ENCODE measurements at places on chromosomes 7 and 10. TPM values are rescaled to one million over a fixed set of nuclear protein-coding genes. Genes with fewer than 3 reads are reported as not detected.

The FRMPD2 gene
- not detected for total RNA-seq

The AKR1D1 gene
- not detected for total RNA-seq

The HOXA3 gene
- 10.2 TPM for total RNA-seq

The HHEX gene
- 14.7 TPM for total RNA-seq

The SH2D4B gene
- 0.03 TPM for total RNA-seq

The OPN1SW gene
- not detected for total RNA-seq

The UTF1 gene
- total RNA-seq, result not detected

The EVX1 gene
- not detected for total RNA-seq

The TDRD1 gene
- not detected for total RNA-seq

The BLOC1S2 gene
- 116 TPM for total RNA-seq

The SRGN gene
- total RNA-seq, result 61.5 TPM

The VWDE gene
- total RNA-seq, result 0.63 TPM

The OR13A1 gene
- not detected for total RNA-seq

The CHAT gene
- total RNA-seq, result not detected

The WEE2 gene
- 0.03 TPM for total RNA-seq

The ITGA8 gene
- not detected for total RNA-seq

The AOAH gene
- not detected for total RNA-seq

The SSC4D gene
- 0.92 TPM for total RNA-seq

The GALNT17 gene
- not detected for total RNA-seq

The TRIL gene
- not detected for total RNA-seq

The PIP gene
- total RNA-seq, result 0.18 TPM

The DDX56 gene
- 110 TPM for total RNA-seq

The SLC35G1 gene
- 8.8 TPM for total RNA-seq

The PRTFDC1 gene
- 17.2 TPM for total RNA-seq

The UPK3BL2 gene
- 3.8 TPM for total RNA-seq

The TAS2R4 gene
- 0.15 TPM for total RNA-seq

The CPA5 gene
- total RNA-seq, result not detected

The CHRM2 gene
- not detected for total RNA-seq

The NRG3 gene
- not detected for total RNA-seq

The DNA2 gene
- 9.7 TPM for total RNA-seq

The LBX1 gene
- total RNA-seq, result not detected

The AGAP6 gene
- total RNA-seq, result 9.9 TPM

The AQP1 gene
- total RNA-seq, result 0.36 TPM

The SPDYE1 gene
- total RNA-seq, result not detected

The CALML3 gene
- total RNA-seq, result not detected

The CDK13 gene
- 20.7 TPM for total RNA-seq

The TCERG1L gene
- not detected for total RNA-seq

The FKBP9 gene
- 71.5 TPM for total RNA-seq

The PILRA gene
- total RNA-seq, result 3.8 TPM

The CYP2C19 gene
- not detected for total RNA-seq

The LEP gene
- not detected for total RNA-seq

The AZGP1 gene
- total RNA-seq, result not detected

The NUTM2E gene
- total RNA-seq, result 0.53 TPM

The PSMA2 gene
- 189 TPM for total RNA-seq

The FAM25A gene
- not detected for total RNA-seq

The AGMO gene
- total RNA-seq, result 0.72 TPM

The SFMBT2 gene
- 9.0 TPM for total RNA-seq

The NPTX2 gene
- total RNA-seq, result 0.06 TPM

The AS3MT gene
- 3.5 TPM for total RNA-seq

The MRC1 gene
- 0.05 TPM for total RNA-seq

The AKR1C1 gene
- total RNA-seq, result 610 TPM

The SLC16A12 gene
- total RNA-seq, result 0.05 TPM

The SLC18A2 gene
- not detected for total RNA-seq

The C10orf95 gene
- total RNA-seq, result 0.08 TPM
